ENCODE measurements at places on chromosomes 5 and 9.

- DNase-seq: no peak
Measured at GRCh38 chr9:134834217-134834956, 46.2 kb upstream of the FCN2 start.

GRCh38 chr9:99556998-99557397 is 264.7 kb upstream of the NR4A3 start:
- no peak for DNase-seq

DNA sequence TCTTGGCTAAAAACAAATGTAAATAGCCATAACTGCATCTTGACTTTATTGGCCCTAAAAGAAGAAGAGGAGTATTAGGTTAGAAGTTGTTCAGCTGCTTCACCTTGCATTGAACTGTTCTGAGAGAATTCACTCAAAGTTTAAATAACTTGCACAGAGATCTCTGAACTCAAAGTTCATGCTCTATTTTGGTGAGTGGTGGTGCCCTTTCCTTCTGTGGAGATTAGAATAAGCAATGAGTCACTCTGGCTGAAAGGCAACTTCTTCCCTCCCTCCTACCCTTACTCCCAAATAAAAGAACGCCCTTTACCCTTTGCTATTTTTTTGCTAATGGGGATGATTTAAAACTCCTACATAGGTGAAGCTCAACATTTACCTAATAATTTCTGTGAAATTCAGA is 48.9 kb downstream of the ERMP1 start:
- no peak for DNase-seq

GRCh38 chr5:42858031-42858643 is 46.4 kb upstream of the SELENOP start:
- DNase-seq: no peak

GRCh38 chr5:128408622-128409021 is 129.4 kb downstream of the FBN2 start:
- no peak for DNase-seq

- no peak for DNase-seq
Measured at GRCh38 chr5:113236536-113237288, 198.1 kb downstream of the TSSK1B start.

- no peak for DNase-seq
Measured at GRCh38 chr5:12865529-12865928, 961.3 kb upstream of the CTNND2 start.

DNA sequence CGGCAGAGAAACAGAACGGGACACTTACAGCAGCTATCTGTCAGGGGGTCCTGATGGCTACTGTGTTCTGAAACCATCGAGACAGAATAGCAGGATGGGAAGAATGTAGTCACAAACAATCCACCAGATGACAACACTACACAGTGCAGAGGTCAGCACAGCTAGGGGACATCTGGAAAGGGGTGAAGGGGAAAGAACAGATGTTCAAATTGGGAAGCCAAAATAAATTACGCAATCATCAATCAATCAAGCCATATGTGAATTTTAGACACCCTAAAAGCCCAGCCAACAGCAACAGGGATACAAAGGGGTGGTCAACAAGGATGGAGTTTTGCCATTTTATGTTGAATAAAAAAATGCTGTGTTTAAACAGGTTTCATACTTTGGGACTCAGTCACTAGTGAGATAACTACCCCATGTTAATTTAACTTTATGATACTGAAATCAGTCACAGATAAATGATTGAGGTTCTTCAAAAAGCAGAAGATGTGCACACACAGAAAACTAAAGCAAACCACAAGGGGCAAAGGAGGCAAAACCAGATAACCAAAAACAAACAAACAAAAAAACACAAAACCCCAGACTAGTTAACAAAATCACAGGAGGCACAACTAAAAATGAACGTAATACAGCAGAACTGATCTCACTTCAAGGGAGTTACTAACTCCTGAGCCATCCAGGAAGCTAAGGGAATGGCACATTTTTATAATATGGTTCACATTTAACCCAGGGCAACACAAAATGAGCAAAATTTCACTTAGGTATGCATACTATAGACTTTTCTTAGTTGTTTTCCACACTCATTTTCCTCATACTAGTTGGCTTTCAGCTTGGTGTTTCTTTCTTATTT is 65.9 kb downstream of the HABP4 start:
- no peak for DNase-seq

GRCh38 chr5:9545136-9545991 is 511 bp downstream of the SEMA5A start:
- DNase-seq: peak; percentile 84

DNA sequence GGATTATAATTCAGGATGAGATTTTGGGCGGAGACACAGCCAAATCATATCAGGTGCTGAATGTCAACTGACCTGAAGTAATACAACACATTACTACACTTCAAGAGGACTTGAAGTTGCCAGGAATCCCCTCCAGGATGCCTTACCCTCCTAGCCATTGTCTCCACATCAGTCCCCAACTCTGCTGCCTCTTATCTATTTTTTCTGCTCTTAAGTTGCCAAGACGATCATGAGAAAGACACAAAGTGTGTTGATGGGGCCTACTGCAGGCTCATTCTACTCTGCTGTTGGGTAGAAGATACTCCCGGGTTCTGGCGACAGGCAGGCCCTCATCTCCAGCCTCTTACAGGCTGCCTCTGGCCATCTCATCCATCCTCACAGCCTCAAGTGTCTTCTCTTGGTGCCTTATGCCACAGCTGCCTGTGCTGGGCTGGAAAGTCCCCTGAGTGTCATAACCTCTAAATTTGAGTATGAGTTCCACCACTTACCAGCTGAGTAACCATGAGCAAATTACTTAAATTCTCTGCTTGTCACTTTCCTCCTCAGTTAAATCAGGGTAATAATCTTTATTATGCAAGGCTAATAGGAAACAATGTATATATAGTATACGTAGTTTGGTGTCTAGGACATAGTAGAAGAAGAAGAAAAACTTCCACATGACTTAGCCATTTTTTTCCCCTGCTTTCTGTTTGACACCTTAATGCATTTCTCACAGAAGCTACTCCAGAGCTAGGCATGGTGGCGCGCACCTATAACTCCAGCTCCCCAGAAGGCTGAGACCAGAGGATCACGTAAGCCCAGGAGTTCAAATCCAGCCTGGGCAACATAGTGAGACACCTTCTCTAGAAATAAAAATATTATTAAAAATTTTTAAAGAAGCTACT is 73.0 kb upstream of the SNX2 start:
- DNase-seq: no peak

DNA sequence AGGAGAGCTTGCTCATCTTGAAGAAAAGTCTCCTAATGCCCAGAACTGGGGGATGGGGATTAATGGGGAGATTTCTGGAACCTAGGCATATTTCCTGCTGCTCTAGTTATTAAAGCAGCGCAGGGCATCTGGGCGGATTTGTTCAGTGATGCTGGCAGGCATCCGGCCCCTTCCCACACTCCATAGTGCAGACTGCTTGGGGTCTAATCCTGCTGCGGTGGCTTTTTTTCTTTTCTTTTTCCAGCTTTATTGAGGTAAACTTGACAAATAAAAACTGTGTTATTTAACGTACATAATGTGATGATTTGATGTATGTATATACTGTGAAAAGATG is 30.7 kb downstream of the PPARGC1B start:
- DNase-seq: no peak

GRCh38 chr9:3687145-3687544 is 161.3 kb upstream of the RFX3 start:
- DNase-seq: no peak

GRCh38 chr9:87604886-87605588 is 107.4 kb downstream of the DAPK1 start:
- DNase-seq: no peak

- DNase-seq: no peak
Measured at GRCh38 chr9:109190151-109190550, 23.1 kb upstream of the FRRS1L start.

GRCh38 chr9:37082214-37082765 is 38.1 kb upstream of the ZCCHC7 start:
- DNase-seq: no peak

DNA sequence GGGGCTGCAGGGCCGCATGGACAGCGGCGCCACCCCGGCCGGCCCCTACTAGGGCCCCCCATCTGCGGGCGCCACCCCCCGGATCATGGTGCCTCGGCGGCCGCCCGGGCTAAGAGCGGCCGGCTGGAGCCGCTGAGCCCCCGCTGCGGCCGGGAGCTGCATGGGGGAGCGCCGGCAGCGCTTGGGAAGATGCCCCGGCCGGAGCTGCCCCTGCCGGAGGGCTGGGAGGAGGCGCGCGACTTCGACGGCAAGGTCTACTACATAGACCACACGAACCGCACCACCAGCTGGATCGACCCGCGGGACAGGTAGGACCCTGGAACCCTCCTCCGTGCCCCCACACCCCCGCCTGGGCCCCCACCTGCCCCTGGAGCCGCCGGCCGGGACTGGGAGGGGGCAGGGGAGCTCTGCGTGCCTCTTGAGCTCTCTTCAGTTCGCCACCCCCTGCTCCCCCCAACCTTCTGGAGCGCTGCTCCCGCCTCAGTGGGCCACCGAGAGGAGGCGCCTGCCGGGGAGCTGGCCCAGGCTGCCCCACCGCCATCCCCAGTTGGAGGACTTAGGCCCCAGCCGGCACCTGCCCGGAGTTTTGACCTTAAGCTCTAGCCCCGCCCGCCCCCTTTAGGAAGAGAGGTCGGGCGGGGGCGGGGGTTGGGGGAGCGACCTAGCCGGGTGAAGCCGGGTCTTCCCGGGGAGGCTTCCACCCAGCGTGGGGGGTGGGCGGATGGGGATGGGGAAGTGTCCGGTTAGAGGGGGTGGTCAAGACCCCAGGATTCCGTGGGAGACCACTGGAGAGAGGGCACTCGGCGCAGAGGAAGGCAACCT is 730 bp downstream of the WWC1 start:
- DNase-seq: no peak

- no peak for DNase-seq
Measured at GRCh38 chr5:65766781-65767180, 44.8 kb downstream of the NLN start.

- DNase-seq: no peak
Measured at GRCh38 chr5:154345255-154345952, 100.4 kb upstream of the SAP30L start.

DNA sequence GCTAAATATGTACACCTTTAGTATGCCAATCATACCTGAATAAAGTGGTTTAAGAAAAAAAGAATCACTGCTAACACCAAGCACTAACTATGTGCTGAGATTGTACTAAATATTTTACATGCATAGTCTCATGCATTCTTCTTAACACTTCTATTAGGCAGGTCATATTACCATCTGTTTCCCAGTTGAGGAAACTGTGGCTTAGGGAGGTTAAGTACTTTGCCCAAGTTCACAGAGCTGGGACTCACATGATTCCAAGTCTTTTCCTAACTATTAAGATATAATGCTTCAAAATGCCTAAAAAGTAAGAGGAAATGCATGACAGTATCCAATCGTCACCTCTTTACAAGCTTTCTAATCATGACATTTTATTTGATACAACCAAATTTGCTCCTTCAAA is 69.2 kb upstream of the PLPP6 start:
- no peak for DNase-seq

DNA sequence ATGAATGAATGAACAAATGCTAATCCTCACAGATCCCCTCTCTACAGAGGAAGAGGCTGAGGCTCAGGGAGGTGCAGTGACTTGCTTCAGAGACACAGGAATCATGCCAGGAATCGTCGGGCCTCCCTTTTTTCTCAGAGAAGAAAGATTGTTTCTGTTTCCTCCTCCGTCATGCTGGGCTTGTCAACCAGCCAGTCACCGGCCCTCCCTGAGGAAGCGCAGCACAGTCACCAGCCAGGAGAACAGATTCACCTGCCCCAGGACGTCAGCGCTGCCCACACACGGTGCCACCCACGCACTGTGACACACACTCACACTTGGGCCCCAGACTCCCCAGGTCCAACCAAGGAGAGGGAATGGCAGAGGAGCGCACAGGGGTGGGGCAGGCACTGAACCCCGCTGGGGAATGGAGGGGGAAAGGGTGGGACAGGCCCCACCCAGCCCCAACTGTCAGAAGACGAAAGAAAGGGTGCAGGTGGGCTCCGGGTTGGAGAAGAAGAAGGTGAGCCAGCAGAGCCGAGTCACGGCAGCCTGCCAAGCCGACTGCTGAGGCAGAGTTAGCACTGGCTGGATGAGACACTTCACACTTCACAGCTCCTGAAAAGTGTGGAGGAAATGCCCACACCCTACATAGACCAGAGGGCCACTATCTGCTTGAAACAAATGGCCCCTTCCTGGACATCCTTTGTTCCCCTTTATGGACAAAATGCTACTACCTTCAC is 13.8 kb upstream of the ERGIC1 start:
- no peak for DNase-seq

GRCh38 chr5:169331292-169331852 is 30.4 kb upstream of the SLIT3 start:
- no peak for DNase-seq

DNA sequence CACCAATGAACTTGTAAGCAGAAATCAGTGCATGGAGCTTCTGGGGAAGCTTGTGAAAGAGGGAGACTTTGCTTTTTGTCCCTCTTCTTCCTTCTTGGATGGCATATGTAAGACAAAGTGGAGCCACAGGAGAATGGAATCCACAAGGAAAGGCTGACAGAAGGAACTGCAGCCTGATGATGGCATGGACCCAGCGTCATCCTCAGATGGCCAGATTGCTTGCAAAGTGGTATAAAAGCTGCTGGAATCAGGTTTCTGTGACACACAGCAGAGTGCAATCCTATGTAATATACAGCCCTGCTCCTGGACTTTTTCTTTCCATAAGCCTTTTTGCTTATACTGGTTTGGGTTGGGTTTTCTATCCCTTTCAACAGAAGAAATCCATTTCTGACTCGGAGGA is 31.4 kb upstream of the SPARC start:
- DNase-seq: no peak

DNA sequence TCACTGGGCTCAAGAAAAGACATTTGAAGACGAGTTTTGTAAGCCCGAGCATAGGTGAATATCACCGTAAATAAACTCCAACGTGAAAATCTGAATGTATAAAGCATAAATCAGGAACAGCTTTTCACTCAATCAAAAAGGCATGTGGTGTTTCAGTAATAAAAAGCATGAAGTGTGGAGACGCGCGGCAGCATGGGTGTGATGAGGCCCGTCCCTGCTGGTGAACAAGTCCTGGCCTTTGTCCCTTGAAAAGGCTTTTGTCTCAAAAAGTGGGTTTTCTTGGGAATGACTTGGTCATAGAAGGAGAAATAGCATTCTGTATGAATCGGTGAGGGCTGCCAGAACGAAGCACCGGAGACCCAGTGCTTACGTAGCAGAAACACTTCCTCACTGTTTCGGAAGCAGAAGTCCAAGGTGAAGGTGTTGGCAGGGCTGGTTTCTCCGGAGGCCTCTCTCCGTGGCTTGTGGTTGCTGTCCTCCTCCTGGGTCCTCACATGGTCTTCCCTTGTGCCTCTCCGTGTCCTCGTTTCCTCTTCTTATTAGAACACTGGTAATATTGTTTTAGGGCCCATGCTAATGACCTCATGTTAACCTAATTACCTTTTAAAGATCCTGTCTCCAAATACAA is 24.9 kb downstream of the ROPN1L start:
- no peak for DNase-seq

GRCh38 chr5:154757814-154758406 is 2.7 kb downstream of the LARP1 start:
- DNase-seq: no peak

GRCh38 chr9:10000669-10001068 is 612.1 kb downstream of the PTPRD start:
- no peak for DNase-seq

- DNase-seq: no peak
Measured at GRCh38 chr9:14715102-14715501, 7.4 kb downstream of the CER1 start.
